ENCODE measurements at places on chromosomes 12 and 14.

GRCh38 chr12:5166976-5167375, 123.3 kb downstream of the KCNA5 start:
- no peak for DNase-seq

- peak; percentile 56 for DNase-seq
Measured at GRCh38 chr12:53053218-53054111, 3.6 kb downstream of the TNS2 start.

- DNase-seq, result no peak
Measured at GRCh38 chr14:81454572-81455218, 54.6 kb upstream of the STON2 start.

DNA sequence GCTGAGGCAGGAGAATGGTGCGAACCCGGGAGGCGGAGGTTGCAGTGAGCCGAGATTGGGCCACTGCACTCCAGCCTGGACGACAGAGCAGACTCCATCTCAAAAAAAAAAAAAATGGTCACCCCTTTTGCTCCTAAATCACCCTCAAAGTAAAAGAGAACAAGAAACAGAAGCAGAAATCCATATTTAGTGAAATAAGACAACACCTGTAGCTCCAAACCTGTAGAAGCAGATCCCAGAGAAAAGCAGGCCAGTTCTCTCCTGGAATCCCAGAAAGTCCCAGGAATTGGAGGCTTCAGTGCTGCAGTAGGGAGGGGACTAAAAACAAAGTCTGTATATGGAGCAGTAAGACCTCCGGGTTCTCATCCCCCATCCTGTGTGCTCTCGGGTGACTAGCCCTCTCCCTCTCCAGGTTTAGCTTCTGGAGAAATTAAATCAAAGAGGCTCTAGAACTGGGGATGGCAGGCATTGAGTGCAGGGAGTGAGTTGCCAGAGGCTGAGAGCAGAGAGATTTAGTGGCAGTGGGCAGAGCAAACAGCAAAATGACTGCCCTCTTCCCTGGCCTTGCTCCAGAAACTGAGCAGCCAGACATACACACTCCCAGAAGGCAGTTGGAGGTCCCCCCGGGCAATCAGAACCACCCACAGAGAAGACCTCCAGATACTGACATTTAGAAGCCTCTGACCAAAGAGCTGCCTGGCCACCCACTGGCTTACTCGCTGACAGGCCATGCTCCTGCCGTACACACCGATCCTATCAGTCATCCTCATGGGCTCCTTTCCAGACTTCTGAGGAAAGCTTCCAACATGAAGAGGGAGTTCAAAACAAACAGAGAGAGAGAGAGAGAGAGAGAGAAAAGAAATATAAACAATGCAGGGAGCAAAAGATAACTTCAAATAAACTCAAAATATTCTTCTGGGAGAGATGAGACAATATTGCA, 6.3 kb upstream of the MLXIP start:
- DNase-seq, result no peak

- peak; percentile 23 for DNase-seq
Measured at GRCh38 chr12:105920161-105920684, 218.5 kb downstream of the NUAK1 start.

- DNase-seq, result no peak
Measured at GRCh38 chr14:64467101-64467500, 1.8 kb downstream of the AKAP5 start.

DNA sequence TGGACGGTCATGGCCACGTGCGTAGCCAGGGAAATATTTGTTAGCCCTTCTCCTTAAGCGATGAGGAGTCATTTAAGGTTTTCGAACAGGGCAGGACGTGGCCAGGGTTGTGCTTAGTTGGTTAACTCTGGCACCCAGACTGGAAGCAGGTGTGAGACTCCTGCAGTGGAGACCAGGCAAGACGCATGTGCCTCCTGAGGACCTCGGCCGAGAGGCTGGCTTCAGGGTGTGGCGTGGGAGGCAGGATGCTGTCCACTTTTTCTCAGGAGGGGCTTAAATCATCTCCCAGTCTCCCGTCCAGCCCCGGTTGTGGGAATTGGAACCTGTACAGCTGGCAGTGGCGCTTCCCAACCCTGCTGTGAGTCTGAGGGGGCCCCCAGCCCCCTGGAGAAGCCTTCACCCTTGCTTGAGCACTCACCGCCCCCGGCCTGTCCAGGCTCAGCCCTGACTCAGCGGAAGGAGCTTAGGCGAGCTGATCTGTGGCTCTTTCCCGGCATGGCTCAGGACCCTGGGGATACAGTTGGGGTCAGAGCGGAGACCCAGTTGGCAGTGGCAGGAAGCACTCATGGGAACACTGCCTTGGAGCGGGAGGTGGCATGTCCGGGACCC, 46.3 kb upstream of the TSPAN9 start:
- no peak for DNase-seq

DNA sequence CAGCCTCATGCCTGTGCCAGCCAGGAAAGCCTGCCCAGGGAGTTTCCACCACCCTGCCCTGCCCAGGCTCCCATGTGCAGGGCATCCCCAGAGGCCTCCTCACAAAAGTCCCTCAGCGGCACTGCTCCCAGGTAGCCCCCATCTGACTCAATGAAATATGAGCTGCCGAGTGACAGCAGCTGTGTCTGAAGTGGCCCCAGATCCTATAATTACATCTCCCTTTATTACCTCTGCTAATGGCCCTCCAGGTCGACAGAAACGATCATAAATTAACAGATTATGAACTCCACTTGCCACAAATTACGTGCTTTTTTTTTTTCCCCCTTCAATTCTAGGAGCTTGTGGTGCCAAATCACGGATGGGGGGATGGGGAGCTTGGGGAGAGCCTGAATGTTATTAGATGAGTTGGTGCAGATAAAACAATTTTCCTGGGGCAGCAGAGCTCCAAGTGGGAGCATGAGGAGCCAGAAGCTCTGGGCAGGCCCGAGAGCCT, 110.4 kb downstream of the ESRRB start:
- no peak for DNase-seq

DNA sequence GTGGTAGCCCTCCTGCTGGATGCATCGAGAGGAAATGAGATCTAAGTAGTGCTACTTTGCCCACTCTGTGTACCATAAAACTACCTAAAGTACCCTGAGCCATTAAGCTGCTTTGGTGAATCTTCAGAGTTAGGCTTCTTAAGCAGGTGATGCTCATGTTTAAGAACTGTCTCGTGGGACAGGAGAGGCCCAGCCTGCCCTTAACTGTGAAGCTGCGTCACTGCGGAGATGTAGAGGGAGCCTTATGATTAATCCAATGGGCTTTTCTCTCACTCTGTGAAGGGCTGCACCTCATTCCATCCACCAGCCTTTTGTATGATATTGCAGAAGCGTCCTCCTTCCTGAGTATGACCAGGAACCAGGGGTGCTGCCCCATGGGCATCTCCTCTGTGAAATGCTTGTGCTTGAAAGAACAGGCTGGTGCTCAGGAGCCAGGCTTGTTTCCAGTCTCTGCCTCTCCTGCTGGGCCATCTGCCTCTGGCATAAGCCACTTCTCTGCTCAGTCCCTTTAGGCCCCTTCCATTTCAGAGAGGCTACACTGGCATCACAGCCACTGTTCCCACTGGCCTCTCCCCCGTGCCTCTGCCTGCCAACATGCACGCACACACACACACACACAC, 6.8 kb upstream of the CCDC177 start:
- DNase-seq, result no peak

DNA sequence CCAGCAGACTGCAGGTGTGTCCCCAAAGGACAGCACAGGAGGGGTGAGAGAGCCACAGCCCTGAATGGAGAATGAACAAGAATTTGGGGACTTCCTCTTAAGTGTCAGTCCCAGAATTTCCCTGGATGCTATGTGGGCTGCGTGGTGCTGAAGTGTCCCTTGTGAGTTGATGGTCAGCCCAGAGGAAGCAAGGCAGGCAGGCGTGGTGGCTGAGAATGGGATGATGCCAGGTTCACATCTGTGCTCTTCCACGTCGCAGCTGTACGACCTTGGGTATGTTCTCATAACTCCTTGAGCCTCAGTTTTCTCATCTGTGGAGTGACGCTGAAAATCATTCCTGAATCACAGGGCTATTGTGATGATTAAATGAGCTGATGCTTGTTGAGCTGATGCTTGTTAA, 62.1 kb upstream of the GPATCH2L start:
- no peak for DNase-seq

GRCh38 chr12:93990832-93991803, 157.3 kb upstream of the PLXNC1 start:
- no peak for DNase-seq

DNA sequence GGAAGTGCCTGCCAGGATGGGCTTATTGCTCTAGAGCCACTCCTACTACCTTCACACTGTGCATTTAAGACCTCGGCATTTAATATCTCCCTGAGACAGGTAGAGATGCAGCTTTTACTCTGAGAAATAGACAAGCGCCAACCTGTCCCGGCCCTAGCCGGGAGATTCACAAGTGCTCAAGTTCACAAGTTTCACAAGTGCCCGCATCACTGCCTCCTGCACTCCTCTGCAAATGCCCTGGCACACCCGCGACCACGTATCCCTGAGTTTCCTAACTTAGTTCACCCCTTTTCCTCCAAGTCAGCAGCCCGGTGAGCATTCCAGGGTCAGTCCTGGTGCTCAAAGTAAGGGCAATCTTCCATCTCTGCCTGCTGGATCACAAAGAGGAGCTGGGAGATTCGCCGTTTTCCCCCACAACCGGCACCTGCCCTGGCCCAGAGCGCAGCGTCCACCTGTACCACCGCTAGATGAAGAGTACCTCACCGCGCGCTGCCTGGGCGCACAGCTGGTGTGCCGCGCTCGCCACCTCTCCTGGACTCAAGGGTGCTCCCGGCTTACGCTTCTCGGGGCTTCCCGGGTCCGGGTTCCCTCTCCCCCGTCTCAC, 5.0 kb upstream of the SLC38A4 start:
- no peak for DNase-seq

- DNase-seq, result no peak
Measured at GRCh38 chr12:93102312-93102711, 173.2 kb upstream of the EEA1 start.

GRCh38 chr12:48903982-48904411, 21.3 kb downstream of the FKBP11 start:
- DNase-seq, result peak; percentile 53

GRCh38 chr14:66359500-66359899, 126.7 kb upstream of the CCDC196 start:
- DNase-seq, result no peak

- DNase-seq, result no peak
Measured at GRCh38 chr14:36056845-36057244, 119.7 kb downstream of the PTCSC3 start.

DNA sequence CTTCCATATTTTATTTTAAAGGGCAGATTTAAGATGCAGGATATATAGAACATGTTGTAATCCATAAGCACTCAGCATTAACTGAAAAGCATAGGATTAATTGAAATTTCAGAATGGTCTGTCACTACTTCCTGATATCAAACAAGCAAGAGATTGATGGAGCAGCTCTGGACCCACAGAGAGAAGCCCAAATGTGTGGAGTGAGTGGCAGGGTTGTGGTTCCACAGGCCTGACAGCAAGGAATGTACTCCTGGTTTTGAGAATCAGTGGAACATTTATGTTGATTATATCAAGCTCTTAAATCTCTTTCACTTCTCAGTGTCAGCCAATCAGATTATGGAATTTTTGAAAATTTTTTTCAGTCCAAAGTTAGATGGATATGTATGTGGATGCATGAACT, 267.6 kb upstream of the PRICKLE1 start:
- DNase-seq, result no peak

- no peak for DNase-seq
Measured at GRCh38 chr12:103936679-103937078, 6.5 kb downstream of the HSP90B1 start.

GRCh38 chr14:99141236-99141635, 130.8 kb downstream of the BCL11B start:
- DNase-seq, result no peak

- DNase-seq, result no peak
Measured at GRCh38 chr14:97074856-97075255, 277.7 kb downstream of the VRK1 start.

DNA sequence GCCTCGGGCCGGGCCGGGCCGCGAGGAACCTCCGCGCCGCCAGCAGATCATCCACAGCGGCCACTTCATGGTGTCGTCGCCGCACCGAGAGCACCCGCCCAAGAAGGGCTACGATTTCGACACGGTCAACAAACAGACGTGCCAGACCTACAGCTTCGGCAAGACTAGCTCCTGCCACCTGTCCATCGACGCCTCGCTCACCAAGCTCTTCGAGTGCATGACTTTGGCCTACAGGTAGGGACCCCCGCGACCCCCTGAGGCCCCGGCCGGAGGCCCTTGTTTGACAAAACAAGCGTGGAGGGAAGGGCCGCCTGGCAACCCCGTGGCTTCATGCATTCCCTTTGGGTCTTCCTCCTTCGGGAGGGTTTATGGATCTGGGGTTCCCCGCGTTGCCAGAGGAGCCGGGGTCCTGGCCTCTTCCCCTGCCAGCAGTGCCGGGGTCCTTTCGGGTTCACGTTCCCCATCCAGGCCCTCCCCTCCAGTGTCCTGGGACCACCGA, 526 bp downstream of the MLXIP start:
- DNase-seq, result no peak

GRCh38 chr14:53509276-53510244, 356.4 kb upstream of the DDHD1 start:
- no peak for DNase-seq

DNA sequence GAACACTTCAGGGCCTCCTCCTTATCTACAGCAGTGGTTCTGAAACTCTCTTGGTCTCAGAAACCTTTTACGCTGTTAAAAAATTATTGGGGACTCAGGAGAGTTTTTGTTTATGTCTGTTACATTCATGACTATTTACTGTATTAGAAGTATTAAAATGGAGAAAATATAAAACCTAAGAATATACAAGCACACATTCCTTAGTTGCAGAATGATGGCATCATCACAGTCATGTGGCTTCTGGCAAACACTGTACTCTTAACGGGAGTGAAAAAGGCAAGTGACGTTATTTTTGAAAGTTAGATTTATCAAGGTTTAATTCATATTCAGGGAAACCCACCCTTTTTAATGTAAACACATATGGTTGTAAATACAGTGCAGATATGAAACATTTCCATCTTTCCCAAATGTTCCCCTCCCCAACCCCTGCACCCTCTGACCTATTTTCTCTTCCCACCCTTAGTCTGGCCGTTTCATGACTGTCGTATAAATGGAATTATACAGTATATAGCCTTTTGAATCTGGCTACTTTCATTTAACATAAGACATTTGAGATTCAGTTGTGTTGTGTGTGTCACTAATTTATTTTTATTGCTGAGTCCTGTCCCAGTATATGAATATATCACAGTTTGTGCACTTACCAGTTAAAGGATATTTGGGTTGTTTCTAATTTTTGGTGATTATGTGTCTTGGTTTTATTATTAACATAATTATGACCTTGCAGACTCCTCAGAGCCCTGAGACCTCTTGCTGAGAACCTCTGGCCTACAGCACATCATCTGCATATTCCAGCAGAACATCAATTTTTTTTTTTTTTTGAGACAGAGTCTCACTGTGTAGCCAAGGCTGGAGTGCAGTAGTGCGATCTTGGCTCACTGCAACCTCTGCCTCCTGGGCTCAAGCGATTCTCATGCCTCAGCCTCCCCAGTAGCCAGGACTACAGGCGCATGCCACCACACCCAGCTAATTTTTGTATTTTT, 457.0 kb downstream of the PCNX1 start:
- no peak for DNase-seq

DNA sequence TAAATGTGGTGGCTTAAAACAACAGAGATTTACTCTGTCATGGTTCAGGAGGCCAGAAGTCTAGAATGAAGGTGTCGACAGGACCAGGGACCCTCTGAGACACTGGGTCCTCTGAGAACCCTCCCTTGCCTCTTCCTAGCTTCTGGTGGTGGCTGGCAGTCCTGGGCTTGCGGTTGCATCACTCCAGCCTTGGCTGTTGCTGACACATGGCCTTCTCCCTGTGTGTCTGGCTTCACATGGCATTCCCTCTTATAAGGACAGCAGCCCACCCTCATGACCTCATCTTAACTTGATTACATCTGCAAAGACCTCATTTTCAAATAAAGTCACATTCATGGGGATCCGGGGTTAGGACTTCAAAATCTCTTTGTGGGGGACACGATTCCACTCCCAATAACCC, 36.9 kb downstream of the MVK start:
- DNase-seq, result no peak

Data from amygdala (tissue), 56 donors.